DMS53 (cell line): ENCODE measurements at places on chromosomes 1 and 21.

- no peak for DNase-seq
Measured at GRCh38 chr21:39040494-39041110, 142.6 kb downstream of the PSMG1 start.

GRCh38 chr21:45982092-45982757, 655 bp downstream of the COL6A1 start:
- peak; percentile 49 for DNase-seq

DNA sequence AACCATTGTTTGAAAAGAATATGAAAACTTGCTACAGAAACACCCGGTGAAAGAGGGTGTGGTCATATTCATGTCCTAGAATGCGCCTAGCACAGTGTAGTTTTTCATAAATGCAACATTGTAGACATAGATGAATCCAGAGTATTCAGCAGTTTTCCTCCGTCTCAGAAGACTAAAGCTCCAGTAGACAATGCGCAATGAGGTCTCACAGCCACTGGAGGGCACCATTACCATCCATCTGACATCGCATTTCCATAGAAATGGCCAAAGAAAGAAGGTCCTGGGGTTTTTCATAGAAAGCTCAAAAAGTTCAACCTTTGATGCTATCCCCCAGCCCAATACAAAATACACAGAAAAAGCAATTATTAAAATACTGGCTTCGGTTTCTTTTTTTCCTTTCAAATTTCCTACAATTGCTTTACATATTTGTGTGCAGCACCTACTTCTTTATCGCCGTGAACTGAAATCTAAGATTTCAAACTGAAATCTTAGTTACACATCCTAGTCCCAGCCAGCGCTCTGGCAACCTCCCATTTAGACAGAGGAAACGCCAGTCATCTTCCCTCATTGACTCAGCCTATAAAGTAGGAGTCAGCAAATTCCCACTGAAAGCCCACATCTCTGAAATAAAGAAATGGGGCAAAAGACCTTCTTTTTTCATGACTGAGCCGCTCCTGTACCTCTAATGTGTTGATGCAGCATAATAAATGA, 3.9 kb upstream of the CD58 start:
- DNase-seq = peak; percentile 52

- DNase-seq = no peak
Measured at GRCh38 chr1:15816674-15817073, 9.2 kb upstream of the UQCRHL start.

DNA sequence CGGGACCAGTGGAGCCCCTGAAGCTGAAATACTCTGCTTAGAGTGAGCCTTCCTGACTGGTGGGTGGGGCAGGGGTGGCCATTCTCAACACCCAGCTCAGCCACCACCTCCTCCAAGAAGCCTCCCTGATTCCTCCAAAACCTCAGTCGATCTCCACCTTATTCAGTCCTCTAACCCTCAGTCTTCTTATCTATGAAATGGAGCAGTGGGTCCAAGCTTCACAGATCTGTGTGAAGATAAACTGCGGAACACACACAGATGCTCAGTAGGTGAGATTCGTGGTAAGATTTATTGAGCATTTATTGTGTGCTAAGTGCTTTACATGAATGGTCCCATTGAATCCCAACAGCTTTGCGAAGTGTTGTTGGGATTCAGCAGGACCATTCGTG, 93.1 kb upstream of the RUNX3 start:
- no peak for DNase-seq

GRCh38 chr1:43312663-43313515, 12.1 kb downstream of the TIE1 start:
- DNase-seq = no peak

- peak; percentile 59 for DNase-seq
Measured at GRCh38 chr1:112461200-112461871, 47.4 kb upstream of the WNT2B start.

DNA sequence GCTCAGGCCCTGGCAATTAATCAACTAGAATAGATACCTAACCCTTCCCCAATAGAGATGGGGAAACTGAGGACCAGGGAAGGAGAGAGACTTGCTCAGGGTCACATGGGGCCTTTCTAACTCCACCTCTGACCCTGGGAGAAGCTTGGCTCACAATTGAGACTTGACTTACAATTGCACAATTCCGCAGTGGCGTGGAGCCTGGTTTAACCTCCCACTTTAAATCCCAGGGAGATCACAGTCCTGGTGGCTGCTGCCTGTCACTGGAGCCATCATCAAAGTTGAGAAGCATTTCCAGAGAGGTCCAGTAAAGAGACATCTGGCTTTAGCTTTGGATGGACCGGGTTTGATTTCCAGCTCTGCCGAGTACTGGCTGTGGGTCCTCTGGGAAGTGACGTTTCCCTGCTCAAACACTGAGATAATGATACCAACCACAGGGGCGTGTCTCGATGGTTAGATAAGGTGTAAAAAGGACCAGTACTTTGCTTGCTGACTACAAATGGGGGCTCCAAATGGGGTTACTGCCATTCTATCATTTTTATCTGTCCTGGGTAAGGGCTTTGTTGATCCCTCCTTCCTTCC, 39.3 kb downstream of the TRIM62 start:
- DNase-seq = no peak

DNA sequence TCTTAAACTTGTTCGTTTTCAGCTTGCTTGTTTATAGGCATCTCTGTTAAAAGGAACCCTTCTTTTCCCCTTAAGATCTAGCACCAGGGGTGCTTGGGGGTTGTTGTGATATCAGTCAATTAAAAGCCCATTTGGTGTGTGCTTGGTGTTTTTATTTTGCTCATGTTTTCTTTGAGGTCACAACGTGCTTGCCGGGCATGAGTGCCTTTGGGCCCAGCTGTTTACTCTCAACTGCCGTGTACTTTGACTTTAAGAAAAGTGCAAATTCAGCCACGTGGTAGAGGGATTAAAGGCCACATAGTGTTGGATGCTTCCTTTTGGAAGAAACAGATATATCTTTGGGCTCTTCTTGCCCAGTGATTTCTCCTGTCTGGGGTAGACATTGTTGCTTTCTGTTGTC, 10.5 kb downstream of the ARID1A start:
- peak; percentile 37 for DNase-seq

GRCh38 chr21:18743531-18743930, 339.9 kb upstream of the TMPRSS15 start:
- DNase-seq = no peak

DNA sequence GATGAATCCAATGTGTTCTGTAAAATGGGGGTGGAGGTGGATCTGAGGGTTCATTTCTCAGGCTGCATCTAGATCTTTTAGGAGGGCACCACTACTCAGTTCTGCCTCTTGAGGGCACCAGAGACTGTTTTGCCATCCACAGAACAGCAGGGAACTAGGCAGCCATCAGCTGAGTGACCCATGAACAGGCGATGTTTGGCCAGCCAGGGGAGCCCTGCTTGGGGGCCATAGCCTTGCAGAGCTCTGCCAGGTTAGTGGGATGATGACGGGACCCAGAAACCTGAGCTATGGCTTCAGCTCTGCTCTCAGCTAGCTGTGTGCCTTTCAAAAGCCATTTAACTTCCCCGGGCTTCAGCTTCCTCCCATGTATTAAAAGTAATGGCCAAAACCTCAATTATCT, 13.4 kb upstream of the NOS1AP start:
- peak; percentile 82 for DNase-seq

GRCh38 chr1:2627746-2628145, 5.1 kb downstream of the MMEL1 start:
- DNase-seq = no peak

GRCh38 chr1:53187401-53187800, 9.2 kb upstream of the CPT2 start:
- no peak for DNase-seq

- DNase-seq = no peak
Measured at GRCh38 chr1:40300651-40301050, 16.4 kb downstream of the COL9A2 start.

GRCh38 chr21:18104802-18105201, 139.8 kb upstream of the CHODL start:
- DNase-seq = no peak

- DNase-seq = peak; percentile 83
Measured at GRCh38 chr1:241343956-241344355, 13.0 kb downstream of the RGS7 start.

DNA sequence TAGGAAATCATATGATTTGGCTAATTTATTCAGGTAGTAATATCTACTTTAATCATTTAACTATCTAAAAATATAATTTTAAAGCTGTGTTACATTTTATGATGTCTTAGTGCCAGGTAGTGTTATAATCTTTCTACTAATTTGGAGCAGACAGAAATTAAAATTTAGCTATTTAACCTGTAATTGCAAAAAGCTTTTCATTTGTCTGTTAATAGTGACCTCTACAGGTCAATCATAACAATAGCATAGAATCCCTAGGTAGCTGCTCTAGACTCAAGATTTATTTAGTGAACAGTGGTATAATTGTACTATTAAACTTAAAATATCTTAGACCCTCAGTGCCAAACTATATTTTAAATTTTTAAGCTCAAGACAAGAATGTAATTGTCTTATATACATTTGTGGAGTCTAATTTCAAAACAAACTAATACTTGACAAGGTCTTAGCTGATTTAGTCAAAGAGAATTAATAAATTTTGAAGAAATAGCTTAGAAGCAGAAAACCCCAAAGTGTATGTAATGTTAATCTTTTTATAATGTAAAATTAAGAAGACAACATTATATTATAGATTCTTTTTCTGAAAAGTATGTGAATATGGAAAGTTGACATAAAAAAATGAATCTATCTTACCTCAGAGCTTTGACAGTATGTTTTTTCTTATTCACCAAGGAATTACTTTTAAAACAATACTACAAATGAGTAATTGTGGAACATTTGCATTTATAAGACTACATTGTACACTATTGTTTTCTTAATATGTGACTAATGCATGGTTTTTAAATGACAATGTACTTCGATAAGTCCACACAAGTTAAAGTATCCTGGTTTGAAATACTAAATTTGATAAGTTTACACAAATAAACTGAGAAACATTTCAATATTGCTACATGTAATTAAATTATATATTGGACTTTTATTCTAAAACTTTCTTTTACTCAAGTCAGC, 64.1 kb upstream of the RNPC3 start:
- peak; percentile 73 for DNase-seq

GRCh38 chr1:228236744-228237143, 28.9 kb downstream of the OBSCN start:
- peak; percentile 76 for DNase-seq

- DNase-seq = no peak
Measured at GRCh38 chr21:17550671-17551308, 37.9 kb downstream of the CXADR start.

GRCh38 chr1:28091043-28091781, 2.8 kb upstream of the EYA3 start:
- peak; percentile 84 for DNase-seq

- DNase-seq = no peak
Measured at GRCh38 chr1:116127848-116128540, 16.8 kb downstream of the MAB21L3 start.

- DNase-seq = no peak
Measured at GRCh38 chr1:22204057-22204840, 61.4 kb upstream of the WNT4 start.

- no peak for DNase-seq
Measured at GRCh38 chr21:46154955-46155513, 345 bp downstream of the FTCD start.

- DNase-seq = peak; percentile 79
Measured at GRCh38 chr21:31872452-31873274, at the start of gene HUNK. Gene HUNK (plus strand): TSS chr21:31873020. CDS start chr21:31873675, 655 bp downstream.

DNA sequence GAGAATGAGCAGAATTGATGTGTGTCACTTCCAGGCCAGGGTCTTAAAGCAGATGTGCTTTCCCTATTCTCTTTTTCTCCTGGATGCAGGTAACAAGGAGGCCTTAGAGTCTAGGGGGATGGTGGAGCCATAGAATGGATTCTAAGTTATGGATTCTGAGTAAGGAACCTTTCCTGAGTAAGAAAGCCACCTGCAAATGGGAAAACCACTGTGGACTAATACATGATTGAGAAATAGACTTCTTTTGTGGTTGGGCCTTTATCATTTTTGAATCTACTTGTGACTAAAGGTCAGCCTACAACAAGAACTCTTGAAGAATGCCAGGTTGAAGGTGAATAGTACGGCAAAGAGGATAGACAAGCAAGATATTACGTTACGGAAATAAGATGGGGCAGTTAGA, 116.1 kb downstream of the CDC7 start:
- no peak for DNase-seq

DNA sequence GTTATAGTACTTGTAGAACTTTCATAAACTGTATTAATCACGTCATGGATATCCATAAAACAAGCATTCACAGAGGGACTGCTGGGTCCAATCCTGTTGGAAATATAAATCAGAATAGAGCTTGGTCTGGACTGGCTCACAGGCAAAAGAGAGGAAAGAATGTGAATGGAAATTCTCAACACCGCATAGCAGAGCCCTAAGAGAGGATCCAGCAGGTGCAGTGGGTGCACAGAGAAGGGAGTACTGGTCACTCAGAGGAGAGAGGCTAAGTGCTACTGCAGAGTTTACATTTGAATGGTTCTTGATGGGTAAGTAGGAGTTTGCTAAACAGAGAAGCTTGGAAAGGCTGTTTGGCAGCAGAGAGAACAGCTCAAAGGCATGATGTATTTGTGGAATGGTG, 231.7 kb downstream of the PAPPA2 start:
- DNase-seq = no peak

GRCh38 chr1:225523263-225523950, 95.6 kb upstream of the LBR start:
- DNase-seq = no peak

DNA sequence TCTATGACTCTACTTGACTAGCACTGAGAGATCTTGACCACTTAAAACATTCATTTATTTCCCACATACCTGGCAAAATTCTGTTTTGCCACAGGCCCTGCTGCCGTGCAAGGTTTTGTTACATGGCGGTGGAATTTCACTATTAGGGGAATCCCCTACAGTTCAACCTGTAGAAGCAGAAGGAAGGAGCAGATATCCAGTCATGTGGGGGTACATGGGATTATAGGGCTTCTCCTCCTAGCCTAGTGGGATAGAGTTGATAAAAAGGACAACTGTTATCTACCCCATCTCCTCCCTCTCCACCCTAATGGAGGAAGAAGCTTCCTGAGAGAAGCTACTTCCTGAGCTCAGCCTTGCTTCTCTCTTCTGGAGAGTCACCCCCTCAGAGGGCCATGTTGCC, 17.7 kb upstream of the PROK1 start:
- no peak for DNase-seq

- DNase-seq = peak; percentile 62
Measured at GRCh38 chr1:100249155-100249536, 488 bp downstream of the DBT start.

DNA sequence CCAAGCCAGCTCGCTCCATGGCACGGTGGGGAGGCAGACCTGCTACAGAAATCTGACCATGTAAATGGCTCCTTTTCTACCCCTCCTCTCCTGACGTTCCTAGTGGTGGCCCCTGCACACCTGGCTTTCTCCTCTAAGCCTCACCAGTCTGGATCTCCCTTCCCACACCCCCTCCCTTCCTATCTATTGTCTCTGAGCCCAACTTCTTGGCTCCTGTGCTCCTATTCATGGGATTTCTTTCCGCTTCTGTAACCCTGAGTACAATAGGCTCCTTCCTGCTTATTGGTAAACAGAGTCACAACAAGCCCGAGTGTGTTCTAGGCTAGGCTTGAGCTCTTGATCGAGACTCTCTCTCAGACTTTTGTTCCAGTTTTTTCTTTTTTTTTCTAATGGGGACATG, 17.6 kb downstream of the OPTC start:
- no peak for DNase-seq
